ENCODE measurements at places on chromosomes 13 and 19.
A peak's percentile ranks its signal among the peaks of the same experiment; 100 is the strongest.

GRCh38 chr19:18160493-18160970 lies 7.6 kb downstream of the PIK3R2 start:
- no peak for DNase-seq

GRCh38 chr13:94917824-94918223 lies 205.5 kb upstream of the SOX21 start:
- DNase-seq, result no peak

- DNase-seq, result no peak
Measured at GRCh38 chr19:36030264-36031148, 2.2 kb downstream of the CLIP3 start.

DNA sequence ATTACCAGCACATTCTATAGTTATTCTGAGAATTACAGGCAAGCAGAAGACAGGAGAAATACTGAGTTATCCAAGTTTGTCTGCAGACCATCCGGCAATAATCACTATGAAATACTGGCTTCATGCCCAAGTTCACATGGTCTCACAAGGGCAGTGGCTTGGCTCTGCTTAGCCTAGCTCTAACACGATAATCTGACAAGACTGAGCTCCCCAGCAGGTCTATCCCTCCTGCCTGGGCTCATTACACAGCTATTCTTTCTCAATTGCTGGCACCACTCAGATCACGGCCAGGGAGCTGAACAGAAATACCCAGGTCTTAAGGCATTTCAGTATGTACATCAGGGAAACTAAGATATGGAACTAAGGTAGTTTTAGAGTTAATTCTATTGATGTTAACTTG lies 361.6 kb upstream of the PCDH20 start:
- DNase-seq, result no peak

- no peak for DNase-seq
Measured at GRCh38 chr13:87084192-87084591, 587.0 kb upstream of the SLITRK5 start.

DNA sequence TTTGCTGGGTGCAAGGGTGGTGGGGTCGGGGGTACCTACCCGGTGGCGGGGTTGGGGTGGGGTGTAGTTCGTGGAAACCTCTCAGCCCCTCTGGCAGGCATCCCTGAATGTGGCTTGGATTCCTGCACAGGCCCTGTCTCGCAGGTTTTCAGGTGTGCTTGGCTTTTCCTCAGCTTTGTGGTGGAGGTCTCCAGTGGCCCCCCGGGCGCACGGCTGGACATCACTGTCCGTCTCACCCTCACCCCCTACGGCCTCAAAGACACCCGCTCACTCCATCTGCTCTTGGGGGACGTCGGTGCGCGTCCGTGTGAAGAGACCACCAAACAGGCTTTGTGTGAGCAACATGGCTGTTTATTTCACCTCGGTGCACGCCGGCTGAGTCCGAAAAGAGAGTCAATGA lies 44.3 kb downstream of the ZNF146 start:
- DNase-seq, result no peak

DNA sequence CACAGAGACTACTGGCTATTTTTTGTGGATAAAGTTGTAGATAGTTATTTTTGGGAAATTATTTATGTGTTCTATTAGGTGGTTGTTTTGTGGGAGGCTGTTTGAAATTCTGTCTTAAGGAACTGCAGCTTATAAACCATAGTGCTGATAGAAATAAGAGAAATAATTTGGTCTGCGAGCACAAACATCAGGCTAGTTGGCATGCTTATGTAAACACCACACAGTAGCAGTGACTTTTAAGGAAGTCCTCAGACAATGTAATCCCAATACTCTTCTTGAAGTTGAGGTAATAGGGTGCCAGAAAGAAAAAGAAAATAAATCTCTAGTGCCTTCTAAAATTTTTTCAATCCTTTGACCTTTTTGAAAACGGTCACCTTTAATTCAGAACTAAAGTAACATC lies 23.9 kb downstream of the KL start:
- no peak for DNase-seq

GRCh38 chr13:43877766-43878165 lies 1.8 kb downstream of the CCDC122 start:
- no peak for DNase-seq

DNA sequence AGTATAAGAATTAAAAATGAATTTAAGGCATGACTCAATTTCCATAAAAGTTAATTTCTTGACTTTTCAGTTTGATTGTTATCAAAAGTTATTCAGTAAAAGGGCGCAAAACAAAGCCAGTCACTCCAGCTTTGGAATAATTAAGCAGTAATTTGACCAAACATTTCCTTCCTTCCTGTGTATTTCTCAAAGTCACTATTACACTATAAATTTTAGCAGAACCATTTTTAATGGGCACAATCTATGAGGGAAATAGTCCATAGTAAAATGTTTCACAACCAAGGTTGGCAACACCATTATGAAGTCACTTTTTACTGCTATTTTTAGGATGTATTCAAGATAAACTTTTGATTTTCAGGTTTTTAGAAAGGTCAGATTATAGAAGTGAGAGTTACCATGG lies 91.0 kb downstream of the DACH1 start:
- no peak for DNase-seq

- DNase-seq, result peak; percentile 24
Measured at GRCh38 chr19:21603431-21604231, 98.2 kb downstream of the ZNF429 start.

- no peak for DNase-seq
Measured at GRCh38 chr19:31627620-31628365, 278.6 kb upstream of the TSHZ3 start.

- no peak for DNase-seq
Measured at GRCh38 chr19:14772995-14773394, 5.4 kb downstream of the ADGRE2 start.

- no peak for DNase-seq
Measured at GRCh38 chr13:56530096-56530495, 610.6 kb upstream of the PRR20A start.

DNA sequence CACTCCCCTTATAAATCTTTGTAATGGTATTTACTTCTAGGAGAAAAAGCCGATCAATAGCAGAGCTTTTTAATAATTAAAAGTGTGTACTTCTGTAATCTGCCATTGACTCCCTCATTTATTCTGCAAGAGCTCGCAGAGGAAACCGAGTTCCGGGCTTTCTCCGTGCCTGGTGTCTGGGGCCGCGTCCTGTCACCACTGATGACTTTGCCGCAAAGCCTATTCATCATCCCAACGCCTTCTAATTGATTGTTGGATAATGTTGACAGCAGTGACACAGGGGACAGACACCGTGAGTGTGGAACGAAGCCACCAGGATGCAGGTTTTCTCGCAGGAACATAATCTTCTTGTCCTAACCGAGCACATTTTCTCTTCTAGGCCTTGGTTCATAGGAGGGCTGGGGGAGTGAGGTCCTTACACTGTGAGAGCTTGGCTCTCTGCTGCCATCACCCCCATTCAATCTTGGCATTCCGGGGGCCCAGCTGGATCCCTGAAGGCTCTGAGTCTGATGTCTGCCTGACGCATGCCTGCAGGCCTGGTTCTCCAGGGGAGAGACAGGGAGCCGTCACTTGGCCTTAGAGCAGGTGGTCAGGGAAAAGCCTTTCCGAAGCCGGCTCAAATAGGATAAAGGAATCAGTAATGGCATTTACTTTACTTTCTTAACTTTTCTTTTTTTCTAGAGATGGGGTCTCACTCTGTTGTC lies 110.3 kb downstream of the KDM4B start:
- DNase-seq, result no peak

DNA sequence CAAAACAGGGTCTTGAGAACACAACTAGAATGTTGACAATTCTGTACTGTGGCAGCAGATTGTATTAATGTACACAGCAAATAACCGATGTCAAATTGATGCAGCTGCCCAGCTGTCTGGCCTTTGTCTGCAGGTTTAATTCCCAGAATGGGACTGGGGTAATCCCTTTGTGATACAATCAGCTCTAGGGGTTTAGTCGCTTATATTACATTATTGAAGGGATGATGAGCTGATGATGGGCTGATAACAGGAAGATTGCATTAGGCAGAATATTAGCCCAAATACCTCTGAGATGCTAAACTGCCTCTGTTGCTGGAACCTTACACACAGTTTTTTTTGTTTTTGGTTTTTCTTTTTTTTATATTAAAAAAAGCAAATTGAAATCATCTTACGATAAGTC lies 265.0 kb downstream of the RBM26 start:
- DNase-seq, result no peak

DNA sequence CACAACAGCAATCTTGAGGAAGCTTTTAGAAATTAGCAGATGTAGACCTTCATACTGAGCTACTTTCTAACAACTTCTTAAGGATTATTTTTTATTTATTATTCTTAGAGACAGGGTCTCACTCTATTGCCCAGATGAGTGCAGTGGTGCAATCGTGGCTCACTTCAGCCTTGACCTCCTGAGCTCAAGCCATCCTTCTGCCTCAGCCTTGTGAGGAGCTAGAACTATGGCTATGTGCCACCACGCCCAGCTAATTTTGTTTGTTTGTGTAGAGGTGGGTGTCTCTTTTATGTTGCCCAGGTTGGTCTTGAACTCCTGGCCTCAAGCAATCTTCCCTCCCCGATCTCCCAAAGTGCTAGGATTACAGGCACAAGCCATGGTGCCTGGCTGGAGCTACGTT lies 200.6 kb downstream of the TSHZ3 start:
- no peak for DNase-seq

GRCh38 chr13:84098273-84098672 lies 216.0 kb upstream of the SLITRK1 start:
- DNase-seq, result no peak

DNA sequence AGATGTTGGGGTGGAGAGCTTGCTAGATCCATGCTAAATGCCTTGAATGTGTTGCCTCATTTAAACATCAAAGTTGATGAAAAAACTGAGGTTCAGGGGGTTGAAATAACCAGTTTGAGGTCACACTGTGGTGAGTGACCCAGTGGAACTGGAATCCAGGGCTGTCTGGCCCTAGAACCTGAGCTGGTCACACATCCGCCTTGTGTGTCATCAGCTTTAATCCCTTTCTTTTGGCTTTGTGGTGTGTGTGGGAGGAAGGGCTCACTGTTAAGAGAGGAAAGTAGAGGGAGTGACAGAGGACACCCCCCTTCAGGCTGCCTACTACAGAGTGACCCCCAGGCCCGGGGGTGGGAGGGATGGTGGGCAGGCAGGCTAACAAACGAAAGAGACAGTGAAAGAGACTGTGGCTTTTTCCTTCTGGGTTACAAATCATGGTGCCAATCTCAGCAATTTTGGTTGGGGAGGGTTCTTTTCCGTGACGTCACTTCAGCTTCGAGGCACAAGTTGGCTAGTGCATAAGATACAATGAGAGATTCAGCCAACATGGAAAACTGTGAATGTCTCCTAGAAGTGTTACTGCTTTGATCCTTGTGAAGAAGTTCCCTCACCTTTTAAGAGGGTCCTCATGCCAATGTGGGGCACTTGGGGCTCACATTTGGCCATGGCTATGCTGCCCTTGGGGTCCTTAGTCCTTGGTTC lies 164.9 kb downstream of the DLEU7 start:
- no peak for DNase-seq

- no peak for DNase-seq
Measured at GRCh38 chr13:48539550-48539949, 6.7 kb upstream of the RCBTB2 start.

GRCh38 chr19:17454576-17455071 lies 6.1 kb downstream of the NXNL1 start:
- no peak for DNase-seq

GRCh38 chr13:72505376-72505775 lies 222.1 kb downstream of the MZT1 start:
- no peak for DNase-seq

DNA sequence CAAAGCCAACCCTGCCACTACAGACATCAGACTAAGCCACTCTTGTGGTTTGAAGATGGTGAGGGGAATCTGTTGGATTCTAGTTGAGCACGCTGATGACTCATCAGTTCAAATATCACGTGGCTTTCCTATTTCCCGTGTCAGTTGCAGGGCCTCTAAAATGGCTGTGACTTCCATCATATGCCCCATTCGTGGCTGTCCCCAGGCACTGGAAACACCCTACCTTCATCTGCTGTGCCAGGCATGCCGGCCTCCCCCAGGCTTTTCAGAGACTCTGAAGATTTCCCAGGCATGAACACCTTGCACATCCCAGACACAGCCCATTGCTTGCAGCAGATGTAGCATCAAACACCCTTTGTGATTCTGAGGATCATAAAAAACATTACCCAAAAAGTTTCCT lies 659.9 kb downstream of the UQCRFS1 start:
- no peak for DNase-seq

- DNase-seq, result no peak
Measured at GRCh38 chr19:48461651-48461981, 6.2 kb downstream of the KCNJ14 start.

GRCh38 chr19:38317104-38317612 lies 1.4 kb upstream of the YIF1B start:
- DNase-seq, result peak; percentile 93

DNA sequence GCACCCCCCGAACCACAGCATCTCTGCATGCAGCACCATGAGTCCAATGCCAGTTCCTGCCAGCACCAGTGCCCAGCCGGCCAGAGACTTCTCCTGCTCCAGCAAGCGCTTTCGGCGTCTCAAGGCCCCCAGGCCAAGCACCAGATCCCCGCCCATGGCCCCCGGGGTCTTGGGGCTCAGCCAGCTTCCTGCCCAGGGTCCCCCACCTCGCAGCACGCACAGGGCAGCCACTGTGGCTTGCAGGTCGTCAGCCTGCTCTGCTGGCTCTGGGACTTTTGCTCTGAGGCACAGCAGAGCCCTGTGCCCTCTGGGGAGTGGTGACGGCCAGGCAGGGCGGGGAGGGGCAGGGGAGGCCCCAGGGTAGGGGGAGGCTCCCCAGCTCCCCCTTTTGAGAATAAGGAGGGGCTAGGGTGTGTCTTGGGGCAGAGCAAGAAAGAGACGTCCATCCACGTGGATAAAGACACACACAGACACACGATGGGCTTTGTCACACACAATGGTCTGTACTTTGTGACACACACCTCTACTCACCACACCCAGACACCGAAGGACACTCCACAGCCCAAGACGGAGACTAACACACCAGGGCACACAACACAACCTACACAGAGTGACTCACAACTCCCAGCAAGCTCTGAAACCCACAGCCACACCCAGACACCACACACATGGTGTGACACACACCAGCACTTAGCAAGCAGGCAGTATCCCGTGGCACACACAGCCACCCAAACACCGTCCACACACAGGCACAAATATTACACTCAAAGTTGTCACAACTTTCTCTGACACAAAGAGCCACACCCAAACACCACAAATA lies at the start of gene KCNN4:
KCNN4 (minus strand) TSS at position 268 of the 820 bp plus-strand sequence; CDS start at position 156, 112 bp downstream.
- DNase-seq, result peak; percentile 18

DNA sequence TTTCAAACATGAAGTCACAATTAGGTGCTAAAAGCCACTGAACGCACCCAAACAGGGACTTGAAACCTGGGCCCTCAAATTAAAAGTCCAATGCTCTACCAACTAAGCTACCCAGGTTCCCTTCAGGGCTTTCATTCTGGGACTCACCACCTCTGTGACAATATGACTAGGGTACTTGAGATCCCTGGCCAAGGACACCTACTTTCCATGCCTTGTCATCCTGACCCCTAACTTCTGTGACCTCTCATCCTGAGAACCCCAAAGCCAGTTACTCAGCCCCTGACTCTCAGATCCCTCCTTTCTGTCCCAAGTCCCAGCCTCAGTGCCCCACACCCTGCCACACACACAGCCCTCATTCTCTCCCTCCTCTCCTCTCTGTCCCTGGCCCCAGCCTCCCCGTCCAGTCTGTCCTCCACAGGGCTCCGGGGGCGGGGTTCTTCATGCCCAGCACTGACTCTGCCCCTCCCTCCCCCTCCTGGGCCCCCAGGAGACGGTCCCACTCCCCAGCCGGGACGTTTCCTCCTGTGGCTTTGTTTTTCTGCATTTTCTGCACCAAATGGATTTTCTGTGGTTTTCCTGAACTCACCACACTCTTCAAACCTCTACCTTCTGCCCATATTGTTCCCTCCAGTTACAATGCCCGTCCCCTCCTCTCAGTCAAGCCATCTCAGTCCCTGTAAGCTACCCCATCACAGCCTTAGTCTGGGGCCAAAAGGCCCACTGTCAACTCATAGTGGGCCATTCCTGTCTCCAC lies 7.0 kb downstream of the RCN3 start:
- DNase-seq, result peak; percentile 55
